ENCODE measurements at places on chromosomes 16 and 17. TPM values are rescaled to one million over a fixed set of nuclear protein-coding genes. Genes with fewer than 3 reads are reported as not detected.

GRCh38 chr17:81132770-81133723 lies 32.3 kb upstream of the PVALEF start:
- no peak for DNase-seq

DNA sequence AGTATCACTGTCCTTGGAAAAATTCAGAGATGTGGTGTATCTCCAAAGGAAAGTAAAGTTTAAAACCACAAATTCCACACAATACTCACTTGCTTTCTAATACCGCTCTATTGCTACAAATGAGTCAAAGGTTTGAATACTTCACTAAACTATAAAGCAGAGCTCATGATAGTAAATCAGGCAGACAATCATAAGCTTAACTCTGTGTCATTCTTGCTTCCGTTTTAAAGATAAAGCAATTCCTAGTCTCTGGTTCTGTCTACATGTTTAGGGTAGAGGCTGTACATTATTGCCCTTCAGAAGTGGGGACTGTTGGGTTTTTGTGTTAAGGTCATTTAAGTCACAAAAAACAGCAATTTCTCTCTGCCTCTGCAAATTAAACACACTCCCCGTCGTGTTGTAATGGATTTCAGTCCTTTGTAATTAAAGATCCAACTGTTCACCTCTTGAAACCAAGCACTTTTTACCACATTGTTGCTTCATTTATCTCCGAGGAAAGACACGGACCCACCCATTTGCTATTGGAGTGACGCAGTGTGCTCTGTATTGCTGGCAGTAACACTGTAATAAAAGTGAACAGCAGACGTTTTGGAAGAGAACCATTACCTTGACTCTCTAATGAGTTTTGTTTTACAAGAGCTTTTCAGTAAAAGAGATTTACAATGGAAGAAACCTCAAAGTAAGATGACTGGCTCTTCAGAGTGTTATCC lies 83.1 kb upstream of the CNTNAP4 start:
- DNase-seq: no peak

GRCh38 chr16:1309888-1310831 lies 724 bp downstream of the UBE2I start:
- no peak for DNase-seq

GRCh38 chr16:9447195-9447551 lies 355.7 kb downstream of the HAPSTR1 start:
- DNase-seq: no peak

GRCh38 chr17:81126281-81127132 lies 38.8 kb upstream of the PVALEF start:
- DNase-seq: no peak

GRCh38 chr16:10031473-10031872 lies 150.8 kb downstream of the GRIN2A start:
- DNase-seq: no peak

DNA sequence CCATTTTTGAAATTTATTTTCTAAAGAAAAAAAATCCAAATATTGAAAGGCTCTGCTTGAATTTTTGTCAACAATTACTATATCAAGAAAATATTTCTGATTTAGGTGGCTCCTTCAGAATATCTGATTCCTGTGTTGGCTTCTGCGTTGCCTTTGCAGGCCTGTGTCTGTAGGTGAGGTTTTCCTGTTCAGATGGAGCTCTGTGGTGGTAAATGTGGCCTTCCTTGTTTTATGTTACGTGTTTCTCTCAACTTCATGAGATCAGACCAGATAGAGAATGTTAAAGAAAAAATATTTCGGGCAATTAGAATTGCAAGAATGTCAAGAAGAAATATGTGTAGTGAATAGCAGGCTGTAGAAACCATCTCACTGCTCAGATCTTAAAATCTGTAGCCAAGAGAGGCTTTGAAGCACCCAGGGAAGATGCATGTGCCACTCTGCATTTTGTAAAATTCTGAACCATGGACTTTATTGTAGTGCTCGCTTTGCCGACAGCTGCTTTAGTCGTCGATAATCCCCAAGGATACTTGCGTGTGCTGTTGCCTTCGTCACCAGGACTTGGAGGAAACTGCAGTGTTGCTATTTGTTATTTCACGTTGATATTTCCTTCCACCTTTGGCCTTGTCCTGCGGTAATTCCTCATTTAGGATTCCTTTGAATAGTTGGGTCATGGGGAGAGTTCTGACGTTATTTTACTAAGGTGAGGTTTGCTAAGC lies 69.9 kb downstream of the RPTOR start:
- DNase-seq: no peak

GRCh38 chr17:55267777-55268648 lies 3.3 kb downstream of the HLF start:
- DNase-seq: no peak

GRCh38 chr17:49110509-49110908 lies 22.1 kb upstream of the B4GALNT2 start:
- peak; percentile 94 for DNase-seq

GRCh38 chr17:81867170-81867990 lies 3.8 kb downstream of the ARHGDIA start:
- no peak for DNase-seq

GRCh38 chr17:78865682-78866390 lies 25.2 kb upstream of the USP36 start:
- no peak for DNase-seq

- DNase-seq: no peak
Measured at GRCh38 chr16:9778849-9779248, 403.4 kb downstream of the GRIN2A start.

DNA sequence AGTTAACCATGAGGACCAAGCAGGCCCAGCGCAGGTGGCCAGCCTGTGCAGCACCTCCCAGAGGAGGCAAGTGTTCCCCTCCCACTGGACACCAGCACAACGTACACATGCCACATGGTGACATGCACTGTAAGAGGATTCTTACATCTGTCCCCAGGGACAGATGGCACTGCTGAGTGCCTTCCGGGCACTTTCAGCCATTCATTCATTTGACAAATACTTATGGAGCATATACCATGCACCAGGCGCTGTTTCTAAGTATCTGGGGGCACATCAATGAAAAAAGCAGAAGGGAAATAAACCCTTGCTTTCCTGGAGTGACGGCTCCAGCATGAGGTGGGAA lies 79.6 kb downstream of the GAS7 start:
- DNase-seq: no peak

- peak; percentile 69 for DNase-seq
Measured at GRCh38 chr17:81641825-81642489, 5.0 kb downstream of the TSPAN10 start.

DNA sequence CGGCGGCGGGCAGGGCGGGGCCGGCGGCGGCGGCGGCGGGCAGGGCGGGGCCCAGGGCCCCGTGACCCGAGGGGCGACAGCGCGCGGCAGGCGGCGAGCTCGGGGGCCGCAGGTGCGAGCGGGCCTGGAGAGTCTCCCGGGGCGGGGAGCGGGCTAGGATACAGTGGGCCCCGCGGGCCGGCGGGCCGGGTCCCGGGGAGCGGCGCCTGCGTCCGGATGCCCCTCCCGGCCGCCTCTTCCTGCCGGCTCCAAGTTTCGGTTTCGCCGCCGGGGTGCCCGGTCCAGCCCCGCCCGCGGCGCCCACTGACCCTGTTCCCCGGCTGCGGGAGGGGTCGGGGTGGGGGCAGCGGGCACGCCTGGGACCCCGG lies at the start of gene RNF213:
RNF213 (plus strand) TSS at position 62 of the 368 bp plus-strand sequence. CDS start 2,830 bp downstream, outside the sequence.
- no peak for DNase-seq

Gene PRSS33
- polyA plus RNA-seq: not detected

Gene SCARF1
- polyA plus RNA-seq: 0.05 TPM

Gene KRTAP3-2
- not detected for polyA plus RNA-seq

Gene RNFT1
- polyA plus RNA-seq: 13.4 TPM

Gene KRT33A
- polyA plus RNA-seq: not detected
